Colonic mucosa (tissue), 4 donors: ENCODE measurements at places on chromosomes 7 and 10.

DNA sequence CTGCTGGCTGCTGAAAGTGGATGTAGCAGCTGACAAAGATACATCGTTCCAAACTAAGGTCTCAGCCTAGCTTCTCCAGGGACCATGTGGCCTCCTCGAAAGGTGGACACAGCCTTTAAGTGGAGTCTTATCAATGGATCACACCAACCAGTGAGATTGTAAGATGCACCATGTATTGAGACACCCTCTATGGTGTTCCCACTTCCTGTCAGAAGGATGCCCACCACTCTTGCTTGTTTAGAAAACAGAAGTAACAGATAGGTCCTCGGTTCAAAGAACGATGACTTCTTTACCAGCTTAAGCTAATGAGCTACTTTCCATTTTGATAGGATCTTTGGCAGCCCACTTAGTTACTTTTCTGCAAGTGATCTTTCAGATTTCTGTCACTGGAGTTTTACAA lies 34.3 kb downstream of the SLC25A13 start:
- no peaks in the 10 kb centered on the region for H3K4me1 ChIP-seq
- H3K27ac ChIP-seq: no peak overlapping the region
- DNase-seq: no peak
- H3K36me3 ChIP-seq: no peaks in the 10 kb centered on the region

DNA sequence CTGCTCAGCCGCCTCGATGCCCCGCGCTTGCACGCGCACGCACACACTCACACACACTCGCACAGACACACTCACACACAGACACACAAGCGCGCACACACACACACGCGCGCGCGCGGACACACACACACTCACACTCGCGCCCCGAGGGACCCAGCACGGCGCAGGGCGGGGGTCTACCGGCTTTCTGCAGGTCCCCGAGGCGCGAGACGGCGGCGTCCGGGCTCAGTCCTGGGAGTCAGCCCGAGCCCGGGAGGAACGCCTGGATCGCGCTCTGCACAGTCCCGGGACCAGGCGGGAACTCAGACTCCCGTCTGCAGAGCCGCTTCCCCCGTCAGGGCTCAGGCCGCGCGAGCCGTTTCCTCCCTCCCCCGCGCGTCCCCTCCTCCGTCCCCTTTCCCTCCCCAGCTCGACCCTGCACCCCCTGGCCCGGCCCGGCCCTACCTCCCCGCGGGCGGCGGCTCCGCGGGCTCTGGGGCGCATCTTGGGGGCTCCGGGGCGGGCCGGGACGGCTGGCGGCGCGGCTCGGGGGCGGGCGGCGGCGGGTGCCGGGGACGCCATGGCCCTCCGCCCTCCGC lies 464 bp downstream of the DENND2A start:
- H3K27me3 ChIP-seq: peaks cover 11% of the 10 kb centered on the region
- peak overlapping the region; percentile 40 for H3K27ac ChIP-seq
- no peak for DNase-seq
- H3K36me3 ChIP-seq: no peaks in the 10 kb centered on the region

DNA sequence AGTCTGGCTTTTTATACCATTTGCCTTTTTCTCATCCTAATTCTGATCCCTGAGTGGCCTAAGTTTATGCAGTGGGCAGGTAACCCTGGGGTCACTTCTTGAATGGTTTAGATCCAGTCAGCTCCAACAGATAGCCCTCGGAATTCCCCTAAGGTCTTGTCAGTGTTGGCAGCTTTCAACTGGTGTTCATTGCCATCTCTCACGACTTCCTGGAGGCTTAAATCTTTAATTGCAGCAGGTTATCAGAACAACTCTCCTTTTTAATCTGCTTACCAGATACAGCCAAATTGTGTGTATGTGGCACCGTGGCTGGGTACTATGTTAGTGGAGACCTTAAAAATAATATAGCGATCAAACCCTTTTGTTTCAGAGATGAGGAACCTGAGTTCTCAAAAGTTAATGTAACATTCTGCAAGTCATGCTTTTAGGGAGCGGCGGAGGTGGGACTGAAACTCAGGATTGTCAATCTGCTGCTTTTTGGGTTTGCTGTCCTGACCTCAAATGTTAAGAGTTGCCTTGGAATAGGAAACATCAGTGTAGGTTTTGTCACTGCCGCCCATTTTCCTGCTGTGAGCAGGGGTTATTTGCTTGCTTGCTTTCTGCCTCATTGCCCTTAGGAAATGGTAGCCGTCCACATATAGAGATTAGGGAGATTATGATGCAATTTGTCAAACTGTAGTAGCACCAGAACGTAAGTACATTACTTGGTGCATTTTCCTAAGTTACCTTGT lies 818 bp downstream of the DLD start:
- H3K4me1 ChIP-seq: peaks cover 3% of the 10 kb centered on the region
- H3K36me3 ChIP-seq: no peaks in the 10 kb centered on the region
- peak overlapping the region; percentile 96 for H3K27ac ChIP-seq
- H3K4me3 ChIP-seq: peak overlapping the region; percentile 59

GRCh38 chr10:110793886-110794285 lies 77.8 kb upstream of the PDCD4 start:
- H3K36me3 ChIP-seq: no peaks in the 10 kb centered on the region
- H3K4me3 ChIP-seq: no peak overlapping the region
- no peaks in the 10 kb centered on the region for H3K27me3 ChIP-seq
- no peak for DNase-seq
- H3K27ac ChIP-seq: no peak overlapping the region
- H3K4me1 ChIP-seq: no peaks in the 10 kb centered on the region

GRCh38 chr7:132654150-132654549 lies 77.9 kb upstream of the PLXNA4 start:
- no peak for DNase-seq
- H3K4me1 ChIP-seq: no peaks in the 10 kb centered on the region
- no peak overlapping the region for H3K27ac ChIP-seq
- H3K4me3 ChIP-seq: no peak overlapping the region

GRCh38 chr7:150398965-150399320 lies 19.8 kb downstream of the ZNF775 start:
- H3K4me3 ChIP-seq: no peak overlapping the region
- no peak for DNase-seq
- no peaks in the 10 kb centered on the region for H3K27me3 ChIP-seq
- peaks cover 4% of the 10 kb centered on the region for H3K4me1 ChIP-seq
- H3K27ac ChIP-seq: no peak overlapping the region
- H3K36me3 ChIP-seq: no peaks in the 10 kb centered on the region
